ENCODE measurements at places on chromosomes 2 and 18.

DNA sequence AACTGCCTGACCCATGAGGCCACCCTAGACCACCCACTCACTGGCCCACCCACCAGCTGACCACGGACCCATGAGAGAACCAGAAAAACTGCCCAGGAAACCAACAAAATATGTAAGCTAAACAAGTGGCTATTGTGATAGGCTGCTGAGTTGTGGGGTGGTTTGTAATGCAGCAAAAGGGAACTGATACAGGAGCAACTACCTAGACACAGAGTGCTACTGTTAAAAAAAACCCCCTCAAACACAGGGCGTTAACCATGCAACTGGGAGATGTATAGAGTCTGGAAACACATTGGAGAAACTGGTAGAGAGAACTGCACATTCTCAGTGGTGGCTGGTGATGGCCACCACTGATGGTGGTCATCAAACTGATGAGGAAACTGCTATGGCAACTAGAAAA is 206.3 kb upstream of the GYPC start:
- DNase-seq, result no peak

GRCh38 chr2:50018921-50019320 is 864.6 kb upstream of the FSHR start:
- DNase-seq, result no peak

DNA sequence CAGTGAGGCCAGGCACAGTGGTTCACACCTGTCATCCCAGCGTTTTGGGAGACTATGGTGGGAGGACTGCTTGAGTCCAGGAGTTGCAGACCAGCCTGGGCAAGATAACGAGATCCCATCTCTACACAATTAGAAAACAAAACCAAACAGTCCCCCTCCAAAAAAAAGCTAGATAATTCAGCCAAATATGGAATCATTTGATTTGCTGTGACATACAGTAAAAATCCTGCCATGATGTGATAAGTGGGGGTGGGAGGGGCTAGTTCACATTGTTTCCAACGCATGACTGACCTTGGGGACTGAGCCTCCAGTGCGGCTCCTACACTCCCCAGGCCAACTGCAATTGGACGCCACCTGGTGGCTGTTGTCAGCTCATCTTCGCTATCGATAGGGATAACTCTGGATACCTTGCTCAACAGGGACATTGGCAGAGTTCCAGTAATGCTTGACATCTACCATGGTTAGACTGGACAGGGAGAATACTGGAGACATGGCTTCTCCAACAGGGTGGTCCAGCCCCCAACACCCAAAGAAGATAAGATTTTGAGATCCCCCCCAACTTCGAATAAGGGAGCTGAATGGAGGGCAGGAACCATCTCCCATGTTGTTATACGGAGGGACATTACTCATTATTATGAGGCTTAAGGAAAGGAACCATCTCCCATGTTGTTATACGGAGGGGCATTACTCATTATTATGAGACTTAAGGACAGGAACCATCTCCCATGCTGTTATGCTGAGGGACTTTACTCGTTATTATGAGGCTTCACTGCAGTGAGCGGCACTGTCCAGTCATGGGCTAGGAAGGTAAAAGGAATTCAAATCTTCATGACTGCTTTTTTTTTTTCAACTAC is 135.9 kb downstream of the TGIF1 start:
- no peak for DNase-seq

GRCh38 chr18:63440881-63441280 is 18.6 kb upstream of the VPS4B start:
- no peak for DNase-seq

- DNase-seq, result no peak
These were observed 46.2 kb downstream of the UGGT1 start for GRCh38 chr2:128137094-128137616.

DNA sequence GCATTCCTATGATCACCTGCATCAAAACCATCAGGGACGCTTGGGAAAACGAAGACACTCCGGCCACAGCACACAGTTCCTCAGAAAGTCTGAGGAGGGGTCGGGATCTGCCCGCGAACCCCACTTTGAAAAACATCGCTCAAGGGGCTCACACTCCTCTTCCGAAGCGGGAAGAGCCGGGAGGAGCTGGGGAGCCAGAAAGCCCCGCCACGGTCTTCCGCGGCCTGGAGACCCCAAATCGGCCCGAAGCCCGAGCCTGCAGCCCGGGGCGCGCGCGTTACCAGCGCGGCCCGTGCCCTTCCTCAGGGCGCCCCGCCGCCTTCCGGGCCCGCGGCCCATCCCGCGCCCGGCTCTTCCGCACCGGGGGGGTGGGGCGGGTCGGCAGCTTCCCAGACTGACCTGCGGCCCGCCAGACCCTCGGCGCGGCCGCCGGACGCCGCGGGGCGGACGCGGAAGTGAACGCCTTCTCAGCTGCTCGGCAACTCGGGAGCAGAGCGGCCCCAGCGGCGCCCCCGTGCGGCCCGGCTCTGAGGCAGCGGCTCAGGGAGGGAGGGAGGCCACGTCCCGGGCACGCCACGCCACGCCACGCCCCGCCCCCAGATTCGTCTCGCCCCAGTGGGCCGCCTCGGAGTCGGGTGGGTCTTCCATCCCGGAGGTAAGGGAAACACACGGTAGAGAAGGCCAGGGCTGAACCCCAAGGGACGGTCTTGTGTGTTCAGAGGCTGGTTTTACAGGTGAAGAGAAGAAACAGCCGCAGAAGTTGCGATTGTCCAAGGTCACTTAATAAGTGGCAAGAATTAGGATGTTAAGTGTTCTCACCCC is at the start of gene KCTD18:
KCTD18 (minus strand) TSS at position 457 of the 822 bp plus-strand sequence. CDS start 3,052 bp downstream, outside the sequence.
- peak; percentile 86 for DNase-seq

- DNase-seq, result no peak
These were observed 21.2 kb upstream of the EPAS1 start for GRCh38 chr2:46275995-46276394.

- DNase-seq, result no peak
These were observed 1311.7 kb upstream of the NXPH2 start for GRCh38 chr2:140091926-140092325.

All from anterior cingulate cortex (tissue), 58 donors.